ENCODE measurements at places on chromosomes 6 and 20.

GRCh38 chr6:3789018-3789895 is 37.7 kb upstream of the PXDC1 start:
- no peak for DNase-seq

- DNase-seq = peak; percentile 86
These were observed 802.0 kb downstream of the C6orf118 start for GRCh38 chr6:164507206-164507940.

GRCh38 chr6:20269181-20269580 is 56.9 kb upstream of the MBOAT1 start:
- no peak for DNase-seq

DNA sequence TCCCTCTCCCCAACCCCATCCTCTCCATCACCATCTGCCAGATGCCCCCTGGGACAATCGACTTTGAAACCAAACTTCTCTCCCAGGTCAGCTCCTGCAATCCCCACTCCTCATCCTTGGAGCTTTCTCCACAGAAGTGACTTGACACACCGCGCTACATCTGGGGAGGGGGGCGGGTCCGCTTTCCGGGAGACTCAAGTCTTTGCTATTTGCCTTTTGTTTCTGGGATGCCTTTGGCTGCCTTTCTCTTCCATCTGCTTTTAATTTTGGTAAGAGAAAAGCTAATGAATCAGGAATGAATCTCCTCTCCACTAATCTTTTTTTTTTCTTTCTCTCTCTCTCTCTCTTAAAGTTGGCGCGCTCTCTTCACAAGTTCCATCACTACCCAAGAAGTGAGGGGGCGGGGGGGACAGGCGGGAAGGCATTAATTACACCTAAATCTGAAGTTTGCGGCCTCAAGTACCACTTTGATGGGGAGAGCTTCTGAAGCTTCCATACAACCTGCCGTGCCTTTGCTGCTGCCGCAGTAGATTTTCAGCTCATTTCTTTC is 664 bp upstream of the TPBG start:
- DNase-seq = no peak

DNA sequence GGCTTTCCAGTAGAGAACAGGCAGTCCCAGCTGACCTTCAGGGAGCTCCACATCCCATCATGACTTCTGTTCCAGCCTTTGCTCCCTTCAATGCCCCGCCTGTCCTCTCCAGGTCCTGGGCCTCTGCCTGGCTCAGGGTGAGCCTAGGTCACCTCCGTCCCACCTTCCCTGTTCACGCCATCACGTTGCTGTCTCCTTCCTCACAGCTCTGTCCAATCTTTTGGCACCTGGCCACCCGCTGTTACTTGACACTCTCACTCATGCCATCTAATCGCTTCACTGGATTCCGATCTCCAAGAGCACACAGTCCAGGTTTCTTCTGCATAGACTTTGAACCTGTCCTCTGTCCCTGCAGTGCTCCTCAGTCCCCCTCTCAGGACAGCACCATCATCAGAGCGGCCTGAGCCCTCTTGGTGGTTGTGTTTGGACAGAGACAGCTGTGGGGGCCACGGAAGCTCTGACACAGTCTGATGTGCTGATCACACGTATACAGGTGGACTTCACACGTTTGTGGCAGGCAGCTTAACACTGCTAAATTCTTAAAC is 34.7 kb upstream of the TIAM2 start:
- no peak for DNase-seq

DNA sequence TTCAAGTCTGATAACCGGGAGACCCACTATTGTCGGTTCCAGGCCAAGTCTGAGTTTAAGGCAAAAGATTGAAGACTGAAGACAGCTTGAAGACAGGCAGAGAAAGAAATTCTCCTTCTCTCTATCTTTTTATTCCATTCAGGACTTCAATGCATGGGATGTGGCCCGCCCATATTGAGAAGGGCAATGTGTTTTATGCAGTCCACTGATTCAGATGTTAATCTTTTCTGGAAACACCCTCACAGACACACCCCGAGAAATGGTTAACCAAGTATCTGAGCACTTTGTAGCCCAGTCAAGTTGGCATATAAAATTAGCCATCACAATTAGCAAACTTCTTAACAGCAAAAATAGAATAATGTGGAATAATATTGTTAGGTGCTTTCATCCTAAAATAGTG is 75.5 kb upstream of the FABP7 start:
- DNase-seq = no peak
